Cardiac muscle cell (in vitro differentiated cells and primary cell): ENCODE measurements at places on chromosomes 1 and 21. TPM values are rescaled to one million over a fixed set of nuclear protein-coding genes. Genes with fewer than 3 reads are reported as not detected.

DNA sequence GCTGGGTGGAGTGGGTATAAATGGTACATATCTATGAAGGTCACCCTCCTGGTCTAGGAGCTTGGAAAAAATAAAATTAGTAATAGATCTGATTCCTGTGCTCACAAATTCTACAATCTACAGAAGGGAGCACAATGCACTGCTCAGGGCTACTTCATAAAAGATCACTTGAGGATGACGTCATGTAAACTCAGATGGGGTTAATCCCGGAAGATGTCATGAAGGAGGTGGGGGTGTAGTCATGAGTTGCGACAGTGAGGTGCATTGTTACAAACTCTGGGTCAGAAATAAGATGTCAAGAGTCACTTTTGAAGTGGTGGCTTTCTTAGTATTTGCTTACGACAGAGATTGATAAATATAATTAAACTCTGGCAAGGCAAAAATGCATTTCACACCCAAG lies 68.2 kb downstream of the LHX9 start:
- no peak overlapping the region for H3K4me3 ChIP-seq
- H3K27me3 ChIP-seq = no peaks in the 10 kb centered on the region
- H3K36me3 ChIP-seq = no peaks in the 10 kb centered on the region
- H3K4me1 ChIP-seq = peaks cover 21% of the 10 kb centered on the region
- no peak for DNase-seq

DNA sequence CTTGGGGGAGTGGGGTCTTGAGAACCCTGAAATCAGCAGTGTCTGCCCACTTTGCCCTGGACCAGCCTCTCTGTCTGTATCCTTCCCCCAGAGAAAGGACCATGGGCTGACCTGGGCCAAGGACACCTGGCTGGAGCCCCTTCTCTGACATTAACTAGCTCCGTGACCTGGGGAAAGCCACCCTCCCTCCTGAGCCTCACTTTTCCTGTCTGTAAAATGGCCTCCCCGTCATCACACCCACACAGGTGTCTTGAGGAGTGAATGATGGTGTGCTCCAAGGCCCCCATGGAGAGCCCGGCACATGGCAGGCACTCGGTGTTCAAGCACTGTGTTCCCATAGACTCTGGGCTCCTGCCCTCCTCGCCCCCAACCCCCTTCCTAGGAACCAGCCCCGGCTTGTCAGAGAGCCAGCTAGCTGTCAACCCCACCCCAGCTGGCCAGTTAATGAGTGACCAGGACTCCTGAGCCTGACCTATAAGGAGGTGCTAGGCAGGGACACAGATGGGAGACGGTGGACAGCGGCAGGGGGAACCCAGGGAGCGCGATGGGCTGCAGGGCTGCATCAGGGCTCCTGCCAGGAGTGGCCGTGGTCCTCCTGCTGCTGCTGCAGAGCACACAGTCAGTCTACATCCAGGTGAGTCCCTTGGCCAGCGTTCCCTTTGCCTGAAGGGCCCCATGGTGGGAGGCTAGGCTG lies at the start of gene GUCA2B:
Gene GUCA2B (plus strand): TSS at position 504 of the 694 bp plus-strand sequence. CDS start 41 bp downstream, at position 545.
- peaks cover 13% of the 10 kb centered on the region for H3K27me3 ChIP-seq
- no peak for DNase-seq
- H3K4me1 ChIP-seq = no peaks in the 10 kb centered on the region
- H3K27ac ChIP-seq = no peak within 1 kb of the TSS
- H3K36me3 ChIP-seq = no peaks in the 10 kb centered on the region

- H3K27me3 ChIP-seq = no peaks in the 10 kb centered on the region
- H3K27ac ChIP-seq = peak overlapping the region; percentile 89
- H3K36me3 ChIP-seq = no peaks in the 10 kb centered on the region
- no peak overlapping the region for H3K4me3 ChIP-seq
Observed at GRCh38 chr1:26036756-26037281, 9.1 kb downstream of the SLC30A2 start.

- H3K36me3 ChIP-seq = no peaks in the 10 kb centered on the region
- H3K4me3 ChIP-seq = no peak overlapping the region
- no peak overlapping the region for H3K27ac ChIP-seq
Observed at GRCh38 chr1:230938924-230939368, 39.7 kb downstream of the TTC13 start.

- H3K36me3 ChIP-seq = no peaks in the 10 kb centered on the region
- DNase-seq = no peak
- H3K27ac ChIP-seq = no peak overlapping the region
- no peak overlapping the region for H3K4me3 ChIP-seq
- H3K4me1 ChIP-seq = no peaks in the 10 kb centered on the region
Observed at GRCh38 chr1:180385144-180385543, 117.2 kb downstream of the ACBD6 start.

GRCh38 chr1:96416111-96416595 lies 305.4 kb upstream of the PTBP2 start:
- peaks cover 9% of the 10 kb centered on the region for H3K4me1 ChIP-seq
- H3K36me3 ChIP-seq = no peaks in the 10 kb centered on the region
- peak; percentile 24 for DNase-seq
- H3K27ac ChIP-seq = no peak overlapping the region
- no peak overlapping the region for H3K4me3 ChIP-seq
- no peaks in the 10 kb centered on the region for H3K27me3 ChIP-seq

GRCh38 chr1:204828352-204828850 lies 42.3 kb upstream of the NFASC start:
- peak; percentile 49 for DNase-seq
- no peaks in the 10 kb centered on the region for H3K36me3 ChIP-seq
- H3K4me1 ChIP-seq = no peaks in the 10 kb centered on the region
- H3K4me3 ChIP-seq = no peak overlapping the region
- H3K27ac ChIP-seq = no peak overlapping the region

DNA sequence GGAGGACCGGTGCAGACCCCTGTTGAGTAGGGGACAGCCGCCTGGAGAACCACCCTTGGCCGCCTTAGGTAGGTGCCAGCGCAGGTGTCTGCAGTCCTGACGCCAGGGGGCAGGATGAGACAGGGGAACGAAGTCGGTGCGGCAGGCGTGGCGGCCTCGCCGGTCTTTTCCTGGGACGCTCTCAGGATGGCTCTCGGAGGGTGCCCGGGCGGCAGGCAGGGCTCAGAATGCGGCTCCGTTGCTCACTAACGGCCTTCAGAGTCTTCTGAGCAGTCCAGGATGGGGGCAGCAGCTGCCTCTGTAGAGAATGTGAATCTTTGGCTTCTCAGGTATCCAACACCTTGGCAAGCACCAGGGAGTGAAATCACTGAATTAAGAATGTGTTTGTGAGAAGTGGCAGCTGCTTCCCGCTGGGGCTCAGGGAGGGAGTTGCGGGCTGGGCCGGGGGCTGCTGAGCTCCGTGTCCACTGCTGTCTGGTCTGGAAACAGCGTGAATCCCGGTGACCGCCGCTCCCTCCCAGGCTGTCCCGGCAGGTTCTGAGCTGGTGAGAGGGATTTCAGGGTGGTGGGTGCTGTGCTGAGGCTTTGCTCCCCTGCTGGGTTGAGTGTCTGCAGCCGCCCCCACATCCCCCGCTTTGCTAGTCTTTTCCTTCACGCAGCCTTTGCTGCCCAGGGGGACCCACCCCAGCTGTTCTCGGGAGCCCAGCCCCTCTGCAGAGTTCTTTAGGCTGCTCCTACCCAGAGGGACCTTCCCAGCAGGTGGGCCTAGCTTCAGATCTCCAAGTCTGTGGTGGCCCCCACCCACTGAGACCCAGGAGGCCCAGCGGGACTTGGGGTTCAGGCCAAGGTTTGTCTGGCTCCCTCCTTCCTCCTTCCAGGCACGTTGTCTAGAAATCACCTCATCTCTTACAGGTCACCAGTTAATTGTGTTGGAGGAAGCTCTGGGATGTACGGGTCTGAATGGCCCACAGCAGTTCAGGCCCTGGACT lies 11.1 kb upstream of the C1orf174 start:
- peaks cover 5% of the 10 kb centered on the region for H3K27me3 ChIP-seq
- peak; percentile 58 for DNase-seq
- H3K27ac ChIP-seq = no peak overlapping the region

Gene OLFML2B
- 0.11 and 0.36 TPM in 2 replicates for total RNA-seq

Gene RHBDL2
- not detected in 2 replicates for total RNA-seq

Gene ACKR1
- 0.18 and 0.63 TPM in 2 replicates for total RNA-seq

Gene EPHA10
- 0.14 TPM in 1 of 2 replicates, not detected in the other for total RNA-seq
